Head of caudate nucleus (tissue), 42 donors: ENCODE measurements at places on chromosomes 2 and 18.

DNA sequence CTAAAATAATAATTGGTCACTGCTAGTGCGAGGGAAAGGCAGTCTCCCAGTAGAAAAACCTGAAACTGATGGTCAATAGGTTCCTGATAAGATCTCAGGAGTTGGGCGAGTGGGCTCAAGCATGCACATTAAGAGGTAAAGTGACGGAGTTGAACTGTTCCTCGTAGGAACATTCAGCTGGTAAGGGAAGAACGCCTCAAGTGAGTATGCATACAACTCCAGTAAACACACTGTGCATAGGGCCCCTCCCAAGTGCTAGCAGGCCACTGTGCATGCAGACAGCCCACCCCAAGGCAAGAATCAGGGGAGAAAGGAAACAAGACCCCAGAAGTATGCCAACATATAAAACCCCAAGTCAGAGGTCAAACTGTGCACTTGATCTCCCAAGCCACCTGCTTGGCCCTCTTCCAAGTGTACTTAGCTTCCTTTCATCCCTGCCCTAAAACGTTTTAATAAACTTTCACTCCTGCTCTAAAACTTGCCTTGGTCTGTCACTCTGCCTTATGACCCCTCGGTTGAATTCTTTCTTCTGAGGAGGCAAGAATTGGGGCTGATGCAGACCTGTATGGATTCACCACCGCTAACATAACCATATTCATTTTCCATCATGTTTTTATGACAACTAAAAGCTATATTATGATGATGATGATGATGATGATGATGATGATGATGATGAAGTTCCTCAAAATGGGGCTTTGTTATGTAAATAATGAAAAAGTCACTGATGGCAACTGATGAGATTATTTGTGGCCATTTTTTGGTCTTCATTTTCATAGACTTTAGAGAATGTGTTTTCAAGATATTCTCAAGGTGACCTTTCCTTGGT is 118.0 kb upstream of the RAB27B start:
- no peak for DNase-seq

DNA sequence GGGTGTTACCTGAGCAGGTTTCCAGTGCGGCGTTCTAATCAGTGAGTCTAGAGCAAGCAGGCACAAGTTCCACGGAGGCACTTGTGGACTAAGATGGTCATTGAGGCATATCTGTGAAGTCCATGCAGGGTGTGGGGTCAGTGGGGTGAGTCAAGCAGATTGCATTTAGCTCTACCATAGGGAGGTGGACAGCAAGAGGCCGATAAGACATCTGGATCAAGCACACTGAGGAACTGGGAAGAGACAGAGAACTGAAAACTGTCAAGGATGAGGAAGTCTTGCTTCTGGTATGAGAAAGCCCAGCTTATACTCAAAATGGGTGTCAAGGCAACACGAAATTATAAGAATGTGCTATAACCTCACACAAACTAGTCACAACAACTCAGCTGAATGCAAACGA is 61.2 kb upstream of the SLC39A10 start:
- DNase-seq: no peak

DNA sequence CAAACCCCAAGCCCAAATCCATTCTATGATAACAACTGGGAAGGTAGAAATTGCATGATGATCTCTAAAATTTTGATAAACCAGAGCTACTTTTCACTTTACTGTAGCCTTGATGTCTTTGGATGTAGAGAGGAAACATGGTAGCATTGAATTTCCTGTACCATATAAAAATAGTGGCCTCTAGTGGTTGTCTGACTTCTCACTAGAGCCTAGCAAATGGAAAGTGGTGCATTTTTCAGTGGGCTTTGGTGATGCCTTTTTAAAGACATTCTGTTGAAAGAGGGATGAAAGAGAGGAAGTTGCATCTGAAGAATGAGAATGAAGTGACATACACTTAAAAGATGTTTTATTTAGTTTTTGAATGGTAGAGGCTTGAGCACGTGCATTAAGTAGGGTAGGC is 662.2 kb downstream of the XIRP2 start:
- DNase-seq: no peak

DNA sequence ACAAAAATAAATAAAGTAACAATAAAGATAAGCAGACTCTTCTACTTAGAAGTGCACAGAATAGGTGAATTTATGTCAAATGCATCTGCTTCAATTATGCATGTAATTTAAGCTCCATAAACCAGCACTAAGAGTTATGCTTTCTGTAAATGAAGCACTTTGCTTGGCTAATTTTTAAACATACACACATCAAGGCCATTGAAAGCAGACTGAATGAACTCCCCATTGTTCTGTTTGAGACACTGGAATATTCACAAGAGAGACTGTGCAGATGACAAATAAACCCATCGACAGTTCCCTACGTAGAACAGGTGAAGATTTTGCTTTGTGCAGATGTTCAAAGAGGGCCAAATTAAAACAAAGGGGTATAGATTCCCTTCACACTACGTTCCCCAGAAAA is 133.4 kb downstream of the PID1 start:
- no peak for DNase-seq

- no peak for DNase-seq
Observed at GRCh38 chr2:96336104-96336775, 674 bp downstream of the NCAPH start.

DNA sequence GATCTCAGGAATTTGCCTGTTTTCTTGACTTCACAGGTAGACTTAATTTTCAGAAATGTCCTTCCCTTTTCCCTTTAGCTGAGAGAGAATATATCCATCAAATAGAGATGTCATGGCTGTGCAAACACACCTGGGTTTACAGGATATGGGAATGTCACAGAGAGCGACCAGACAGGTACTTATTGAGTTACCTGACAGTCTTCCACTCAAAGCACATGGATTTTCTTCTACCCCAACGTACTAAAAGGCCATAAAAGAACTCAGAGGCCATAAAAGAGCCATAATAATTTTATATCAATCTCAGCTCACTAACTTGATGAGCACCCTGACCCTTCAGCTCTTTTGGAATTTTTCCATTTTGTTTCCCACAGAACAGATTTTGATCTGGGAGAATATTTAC is 5.3 kb upstream of the DTNA start:
- no peak for DNase-seq

- no peak for DNase-seq
Observed at GRCh38 chr2:51344886-51345285, 313.0 kb upstream of the NRXN1 start.

- DNase-seq: no peak
Observed at GRCh38 chr2:235300368-235301201, 193.3 kb upstream of the AGAP1 start.

- no peak for DNase-seq
Observed at GRCh38 chr2:196718419-196719109, 79.0 kb downstream of the CCDC150 start.

- DNase-seq: no peak
Observed at GRCh38 chr2:219573166-219573565, 1.1 kb downstream of the INHA start.

DNA sequence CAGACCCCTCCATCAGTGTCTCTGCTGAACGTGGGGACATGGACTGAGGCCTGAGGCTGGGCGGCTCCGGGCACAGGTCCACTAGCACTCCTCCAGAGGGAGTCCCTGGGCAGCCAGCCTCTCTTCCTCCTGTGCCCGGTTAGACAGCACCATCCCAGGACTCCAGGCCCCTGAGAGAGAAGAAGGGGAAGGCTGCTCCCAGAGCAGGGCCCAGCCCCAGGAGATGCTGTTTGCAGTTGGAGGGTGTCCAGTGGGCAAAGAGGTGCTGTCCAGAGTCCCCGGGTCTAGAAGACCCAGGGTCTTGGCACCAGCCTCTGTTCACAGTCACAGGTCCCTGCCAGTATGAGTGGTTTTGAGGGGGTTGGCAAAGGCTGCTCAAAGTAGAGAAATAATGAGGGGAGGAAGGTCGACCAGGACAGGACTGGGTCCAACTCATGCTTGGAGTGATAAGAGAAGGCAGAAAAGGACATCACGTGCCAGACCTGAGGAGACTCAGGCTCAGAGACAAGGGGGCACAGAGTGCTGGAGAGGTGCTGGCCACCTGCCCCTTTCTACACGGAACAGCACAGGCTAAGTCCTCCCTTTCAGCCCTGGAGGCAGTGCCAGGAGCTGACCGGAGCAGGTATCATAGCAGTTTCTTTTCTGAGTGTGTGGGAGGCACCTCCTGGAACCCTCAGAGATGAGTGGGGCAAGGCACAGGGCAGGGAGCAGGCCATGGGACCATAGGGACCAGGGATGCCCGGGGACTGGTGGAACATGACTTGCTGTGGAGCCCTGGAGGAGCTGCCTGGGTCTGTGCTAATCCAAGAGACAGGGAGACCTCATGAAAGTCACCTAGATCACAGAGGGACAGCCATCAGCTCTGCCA is 21.1 kb downstream of the CRACDL start:
- no peak for DNase-seq

DNA sequence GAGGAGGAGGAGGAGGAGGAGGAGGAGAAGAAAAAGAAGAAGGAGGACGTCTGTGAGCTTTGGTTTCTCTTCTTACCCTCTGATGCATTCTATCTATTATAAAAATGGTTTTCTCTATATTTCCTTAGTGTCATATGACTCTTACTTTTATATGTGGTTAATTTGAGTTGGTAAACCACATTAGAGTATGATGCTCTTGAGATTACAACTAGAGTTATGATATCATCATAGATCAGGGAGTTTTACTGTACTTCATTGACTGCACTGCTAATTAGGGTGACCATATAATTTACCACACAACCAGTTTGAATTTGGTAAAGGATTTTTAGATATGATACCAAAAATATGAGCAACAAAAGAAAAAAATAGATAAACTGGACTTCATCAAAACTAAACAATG is 166.4 kb downstream of the ZNF385B start:
- no peak for DNase-seq

- DNase-seq: no peak
Observed at GRCh38 chr18:63559567-63560491, 17.7 kb downstream of the SERPINB12 start.

- DNase-seq: no peak
Observed at GRCh38 chr2:49241991-49242390, 87.7 kb upstream of the FSHR start.

DNA sequence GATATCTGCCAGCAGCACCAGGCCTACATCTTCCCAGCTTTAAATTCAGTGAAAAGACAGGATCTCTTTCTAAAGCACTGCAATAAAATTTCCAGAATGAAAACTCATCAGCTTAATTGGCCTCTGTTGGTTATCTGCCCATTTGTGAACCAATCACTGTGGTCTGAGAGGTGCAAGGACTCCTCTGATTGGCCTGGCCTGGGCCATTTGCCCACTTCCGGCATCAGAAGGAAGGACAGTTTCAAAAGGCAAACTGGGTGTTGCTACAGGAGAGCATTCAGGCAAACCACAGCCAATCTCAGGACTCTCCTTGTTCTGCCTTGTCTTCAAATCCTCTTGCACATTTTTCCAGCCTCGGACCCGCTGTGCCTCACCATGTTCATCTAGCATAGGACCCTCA is 163.9 kb upstream of the CCDC150 start:
- no peak for DNase-seq
